ENCODE measurements at places on chromosomes 7 and 10.

- DNase-seq, result no peak
Observed at GRCh38 chr7:64654796-64655548, 11.0 kb upstream of the ZNF107 start.

DNA sequence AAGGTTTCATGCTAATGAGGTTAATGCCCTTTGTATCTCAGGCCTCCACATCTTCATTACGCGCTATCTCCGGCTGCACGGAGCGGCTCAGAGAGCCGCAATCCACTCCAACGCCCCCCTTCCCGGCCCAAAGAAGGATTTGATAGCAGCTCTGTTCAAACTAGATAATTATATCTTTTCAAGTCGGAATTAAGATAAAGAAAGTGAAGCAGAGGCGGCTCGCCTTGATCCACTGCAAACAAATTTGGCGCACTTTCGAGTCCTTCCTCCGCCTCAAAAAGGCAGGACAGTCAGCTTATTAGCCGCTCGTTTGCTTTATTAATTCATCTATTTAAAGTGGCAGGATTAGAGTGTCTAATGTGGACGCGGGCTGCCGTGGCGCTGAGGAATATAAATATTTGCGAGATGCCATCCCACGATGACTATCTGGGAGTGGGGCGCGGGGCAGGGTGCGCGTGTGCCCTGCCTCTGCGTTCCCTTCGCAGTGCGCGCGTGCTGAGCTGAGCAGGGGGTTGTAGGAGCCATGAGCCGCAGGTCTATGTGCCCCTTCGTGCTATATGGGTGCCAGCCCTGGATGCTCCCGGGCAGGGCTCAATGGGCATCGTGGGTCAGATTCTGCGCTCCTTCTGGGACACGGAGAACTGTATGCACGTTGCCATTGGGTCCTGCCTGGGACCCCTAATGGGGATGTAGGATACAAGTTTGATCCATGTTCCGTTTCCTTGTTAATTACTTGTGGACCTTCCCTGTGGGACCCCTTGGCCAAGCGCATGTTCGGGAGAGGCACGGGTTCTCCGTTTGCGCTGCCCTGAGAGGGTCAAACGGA is 9.0 kb downstream of the EMX2 start:
- DNase-seq, result no peak

DNA sequence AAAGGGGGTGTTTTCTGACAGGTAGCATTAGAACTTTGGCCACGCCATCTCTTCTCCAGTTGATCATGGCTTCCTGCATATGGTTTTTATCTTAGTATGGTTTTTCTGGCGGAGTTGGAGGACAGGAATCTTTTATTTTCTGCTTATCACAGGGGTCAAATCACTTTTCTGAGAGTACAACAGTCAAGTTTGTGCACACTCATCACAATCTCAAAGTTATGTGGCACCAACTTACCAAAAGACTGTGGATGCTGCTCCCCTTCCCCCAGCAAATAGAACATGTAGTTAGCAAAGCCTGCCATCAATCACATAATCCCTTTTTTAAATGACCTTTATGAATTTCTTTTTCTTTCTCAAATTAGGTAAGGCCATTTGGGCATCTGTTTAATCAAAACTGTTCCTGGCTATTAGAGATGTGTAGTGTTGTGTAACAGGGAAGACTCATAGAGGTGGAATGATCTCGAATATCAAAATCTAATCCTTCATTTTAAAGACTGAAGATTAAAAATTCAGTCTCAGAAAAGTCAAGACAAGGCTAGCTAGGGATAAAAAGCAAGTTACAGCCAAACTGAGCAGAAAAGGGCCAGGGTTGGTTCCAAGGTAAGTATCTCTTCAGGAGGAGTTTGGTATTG is 3.8 kb upstream of the CH25H start:
- no peak for DNase-seq

GRCh38 chr10:5876181-5876768 is 13.4 kb downstream of the ANKRD16 start:
- no peak for DNase-seq

GRCh38 chr7:48976253-48976652 is 51.9 kb downstream of the CDC14C start:
- DNase-seq, result no peak

GRCh38 chr10:68108653-68109052 is 635 bp upstream of the MYPN start:
- DNase-seq, result no peak

DNA sequence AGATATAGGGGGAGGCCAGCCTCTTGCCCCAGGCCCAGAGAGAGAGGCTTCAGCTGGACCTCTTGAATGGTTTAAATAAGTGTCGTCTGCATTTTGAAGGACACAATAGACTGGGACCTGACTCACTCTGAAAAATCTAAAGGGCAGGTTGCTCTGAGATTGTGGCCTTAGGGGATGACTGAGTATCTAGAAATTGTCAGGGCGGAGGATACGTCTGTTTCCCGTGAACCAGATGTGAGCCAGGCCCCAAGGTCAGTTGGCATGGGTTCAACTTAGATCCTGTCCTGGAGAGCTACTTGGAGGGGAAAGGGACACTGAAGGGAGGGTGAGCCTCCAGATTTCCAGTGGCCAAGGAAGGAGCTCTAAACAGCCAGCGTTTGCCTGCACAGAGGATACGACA is 110.2 kb downstream of the CHN2 start:
- DNase-seq, result no peak

- DNase-seq, result no peak
Observed at GRCh38 chr10:17662193-17663138, 18.5 kb downstream of the STAM start.

GRCh38 chr7:76261931-76262330 is 40.5 kb upstream of the HSPB1 start:
- DNase-seq, result no peak
